Subcutaneous preadipocyte (primary cell): ENCODE measurements at places on chromosomes 16 and 17. TPM values are rescaled to one million over a fixed set of nuclear protein-coding genes. Genes with fewer than 3 reads are reported as not detected.

The SULT1A2 gene
- total RNA-seq = not detected in 2 replicates

The NPIPB9 gene
- 2.2 and 2.7 TPM in 2 replicates for total RNA-seq

The TBC1D3C gene
- total RNA-seq = not detected in 2 replicates

The TBC1D28 gene
- total RNA-seq = not detected in 2 replicates

The CFAP97D1 gene
- total RNA-seq = under 0.01 TPM in 2 replicates

The SGCA gene
- not detected in 2 replicates for total RNA-seq

The ATP2A1 gene
- total RNA-seq = 0.20 and 0.37 TPM in 2 replicates

The IGF2BP1 gene
- under 0.01 and 0.98 TPM in 2 replicates for total RNA-seq

The CIITA gene
- 0.78 and 1.5 TPM in 2 replicates for total RNA-seq

The NOD2 gene
- total RNA-seq = under 0.01 TPM in 2 replicates

The NLRC3 gene
- total RNA-seq = not detected in 2 replicates
